Stimulated activated CD4-positive, alpha-beta T cell treated with anti-CD3 and anti-CD28 coated beads, Interleukin-4, amount 100 ng/mL, for 4 hours (primary cell): ENCODE measurements at places on chromosomes 7 and 10.

DNA sequence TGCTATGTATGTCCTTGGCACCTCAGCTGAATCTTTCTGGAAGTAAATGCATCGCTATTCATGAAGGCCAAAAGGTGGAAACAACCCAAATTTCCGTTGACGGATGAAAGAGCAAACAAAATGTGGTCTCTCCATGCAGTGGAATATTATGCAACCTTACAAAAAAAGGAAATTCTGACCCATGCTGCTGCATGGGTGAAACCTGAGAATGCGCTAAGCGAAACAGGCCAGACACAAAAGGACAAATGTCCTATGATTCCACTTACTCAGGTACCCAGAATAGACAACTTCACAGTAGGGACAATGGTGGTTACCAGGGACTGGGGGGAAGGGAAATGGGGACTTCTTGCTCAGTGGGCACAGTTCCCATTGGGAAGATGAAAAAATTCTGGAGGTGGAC lies 158.8 kb downstream of the CAMK1D start:
- DNase-seq = no peak

GRCh38 chr7:7651479-7651878 lies 10.9 kb downstream of the UMAD1 start:
- no peak for DNase-seq

- DNase-seq = no peak
Measured at GRCh38 chr7:66355756-66356155, 150.6 kb downstream of the TPST1 start.

GRCh38 chr10:35903021-35903420 lies 260.9 kb upstream of the FZD8 start:
- no peak for DNase-seq

GRCh38 chr10:30505543-30506298 lies 71.7 kb downstream of the MAP3K8 start:
- no peak for DNase-seq

DNA sequence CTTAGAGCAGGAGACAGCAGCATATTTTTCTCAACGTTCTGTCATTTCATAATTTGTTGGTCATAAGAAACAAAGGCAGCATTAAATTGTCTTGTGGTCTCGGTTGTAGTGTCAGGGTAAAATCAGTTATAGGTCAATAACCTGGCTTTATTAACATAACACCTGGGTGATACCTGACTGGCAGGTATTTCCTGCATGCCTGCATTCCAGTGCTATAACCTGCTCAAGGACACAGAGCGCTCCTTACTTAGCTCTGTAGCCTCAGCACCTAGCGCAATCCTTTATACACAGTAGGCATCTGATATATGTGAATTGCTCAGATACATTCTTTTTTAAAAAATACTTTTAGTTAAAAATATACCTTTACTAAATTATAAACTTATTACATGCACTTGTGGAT lies 38.9 kb upstream of the PRKG1 start:
- DNase-seq = no peak

DNA sequence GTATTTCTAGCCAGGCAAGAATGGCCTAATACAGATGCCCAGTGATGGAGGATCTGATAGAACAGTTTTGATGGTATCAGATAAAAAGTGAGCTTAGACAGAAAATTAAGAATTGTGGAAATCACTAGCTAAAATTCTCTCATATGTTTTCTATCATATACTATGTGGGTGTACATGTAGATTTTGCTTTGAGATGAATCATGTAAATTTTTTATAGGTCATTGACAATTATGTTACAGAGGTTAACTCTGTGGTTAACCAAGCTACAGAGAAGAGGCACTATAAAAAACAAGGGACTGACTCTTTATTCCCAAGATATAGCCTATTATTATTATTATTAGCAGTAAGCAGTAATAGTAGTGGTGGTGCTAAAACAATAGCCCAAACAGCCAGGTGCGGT lies 156.5 kb downstream of the ITGA8 start:
- DNase-seq = no peak

GRCh38 chr10:103040418-103040817 lies 122.3 kb downstream of the CNNM2 start:
- DNase-seq = no peak

DNA sequence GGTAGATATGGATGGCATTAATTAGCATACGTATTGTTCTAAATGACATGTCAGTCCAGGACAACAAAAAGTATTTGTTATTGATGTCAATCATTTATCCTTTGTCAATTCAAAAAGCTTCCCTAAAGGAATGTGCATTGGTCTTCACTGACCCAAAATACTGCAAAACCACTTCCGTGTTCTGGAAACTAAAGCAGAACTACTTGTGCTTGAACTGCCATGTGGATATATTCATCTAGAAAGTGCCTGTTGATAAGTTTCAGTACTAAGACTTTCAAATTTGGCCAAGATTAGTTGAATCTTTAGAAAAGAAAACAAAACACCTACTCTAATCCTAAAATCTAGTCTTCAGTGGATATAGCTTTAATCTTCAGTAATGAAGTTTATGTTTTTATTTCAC lies 242.1 kb upstream of the PPP1R3A start:
- DNase-seq = no peak

DNA sequence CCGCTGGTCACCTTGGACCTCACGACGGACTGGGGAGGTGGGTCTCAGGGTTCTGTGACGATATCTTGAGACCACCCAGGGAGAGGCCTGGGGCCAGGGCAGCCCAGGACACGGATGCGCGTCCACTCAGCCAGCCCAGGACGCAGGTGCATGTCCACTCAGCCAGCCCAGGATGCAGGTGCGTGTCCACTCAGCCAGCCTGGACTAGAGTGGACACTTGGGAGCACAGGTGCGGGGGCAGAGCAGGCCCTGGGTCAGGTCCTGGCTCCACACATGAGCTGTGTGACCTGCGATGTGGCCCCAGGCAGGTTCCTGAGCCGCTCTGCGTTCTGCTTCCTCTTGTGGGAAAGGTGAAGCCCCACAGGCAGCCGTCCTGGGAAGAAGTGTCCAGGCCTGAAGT lies 22.2 kb downstream of the KNDC1 start:
- no peak for DNase-seq

DNA sequence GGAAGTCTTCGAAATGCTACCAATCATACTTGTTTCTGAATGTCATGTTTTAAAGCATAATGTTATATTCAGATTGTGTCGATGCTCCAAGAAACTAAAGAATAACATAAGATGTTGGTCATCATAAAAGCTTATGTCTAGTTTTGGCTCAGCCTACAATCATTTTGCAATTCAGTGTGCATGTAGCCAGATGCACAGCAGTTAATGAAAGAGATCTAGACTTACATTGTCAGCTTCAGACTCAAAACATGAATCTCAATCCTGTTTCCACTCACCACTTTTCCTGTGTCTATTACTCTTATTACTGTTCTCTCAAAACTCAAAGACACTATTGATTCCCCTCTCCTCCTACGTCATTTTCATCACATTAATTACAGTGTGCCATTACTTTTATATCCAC lies 21.4 kb downstream of the TMEM196 start:
- no peak for DNase-seq

GRCh38 chr7:96388166-96388565 lies 66.3 kb upstream of the SLC25A13 start:
- no peak for DNase-seq

DNA sequence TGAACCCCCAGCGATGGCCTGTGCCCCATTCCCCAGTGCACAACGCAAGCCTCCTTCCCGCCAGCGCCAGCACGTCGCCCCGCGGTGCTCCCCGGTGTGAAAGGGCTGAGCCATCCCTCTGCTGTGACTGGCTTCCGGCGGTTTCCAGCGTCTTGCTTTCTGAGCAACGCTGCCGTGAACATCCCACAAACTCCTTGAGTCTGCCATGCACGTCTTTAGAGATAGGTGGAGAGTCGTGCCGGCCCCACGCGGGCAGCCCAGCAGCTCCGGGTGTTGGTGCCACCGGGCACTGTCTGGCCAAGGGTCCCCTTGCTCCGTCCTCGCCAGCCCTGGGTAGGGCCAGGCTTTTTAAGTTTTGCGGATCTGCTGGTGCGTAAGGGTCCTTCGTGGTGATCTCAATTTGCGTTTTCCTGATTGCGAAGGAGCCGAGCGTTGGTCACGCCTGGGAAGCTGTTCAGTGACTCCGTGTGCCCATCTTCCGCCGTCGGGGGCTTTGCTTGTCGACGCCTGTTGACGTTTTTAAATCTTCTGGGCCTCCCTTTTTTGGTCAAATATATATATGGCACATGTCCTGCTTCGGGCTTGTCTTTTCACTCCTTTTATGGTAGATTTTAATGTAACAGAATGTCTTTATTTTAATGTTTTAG lies 70.6 kb downstream of the FOXL3 start:
- DNase-seq = peak; percentile 51

GRCh38 chr7:121080257-121080912 lies 91.9 kb downstream of the CPED1 start:
- no peak for DNase-seq

- no peak for DNase-seq
Measured at GRCh38 chr7:3112479-3113134, 68.9 kb upstream of the CARD11 start.

GRCh38 chr7:36747280-36748016 lies 23.2 kb upstream of the AOAH start:
- DNase-seq = no peak

GRCh38 chr7:113856010-113856409 lies 62.8 kb downstream of the PPP1R3A start:
- no peak for DNase-seq

DNA sequence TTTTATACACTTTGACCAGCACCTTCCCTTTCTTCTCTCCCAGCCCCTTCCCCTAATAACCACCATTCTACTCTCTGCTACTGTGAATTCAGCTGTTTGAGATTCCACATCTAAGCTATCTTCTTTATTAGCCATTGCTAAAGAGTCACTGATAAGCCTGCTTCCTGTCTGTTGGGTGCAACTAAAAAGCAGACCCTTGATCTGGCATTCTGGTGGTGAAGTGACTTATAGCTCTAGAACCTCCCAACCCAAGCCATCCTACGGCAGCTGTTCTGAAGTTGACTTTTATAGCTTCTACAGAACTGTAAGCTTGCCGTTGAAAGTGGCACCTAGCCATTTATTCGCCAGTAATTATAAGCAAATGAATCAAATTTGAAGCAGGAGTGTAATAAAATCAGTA lies 105.6 kb downstream of the AHR start:
- no peak for DNase-seq

DNA sequence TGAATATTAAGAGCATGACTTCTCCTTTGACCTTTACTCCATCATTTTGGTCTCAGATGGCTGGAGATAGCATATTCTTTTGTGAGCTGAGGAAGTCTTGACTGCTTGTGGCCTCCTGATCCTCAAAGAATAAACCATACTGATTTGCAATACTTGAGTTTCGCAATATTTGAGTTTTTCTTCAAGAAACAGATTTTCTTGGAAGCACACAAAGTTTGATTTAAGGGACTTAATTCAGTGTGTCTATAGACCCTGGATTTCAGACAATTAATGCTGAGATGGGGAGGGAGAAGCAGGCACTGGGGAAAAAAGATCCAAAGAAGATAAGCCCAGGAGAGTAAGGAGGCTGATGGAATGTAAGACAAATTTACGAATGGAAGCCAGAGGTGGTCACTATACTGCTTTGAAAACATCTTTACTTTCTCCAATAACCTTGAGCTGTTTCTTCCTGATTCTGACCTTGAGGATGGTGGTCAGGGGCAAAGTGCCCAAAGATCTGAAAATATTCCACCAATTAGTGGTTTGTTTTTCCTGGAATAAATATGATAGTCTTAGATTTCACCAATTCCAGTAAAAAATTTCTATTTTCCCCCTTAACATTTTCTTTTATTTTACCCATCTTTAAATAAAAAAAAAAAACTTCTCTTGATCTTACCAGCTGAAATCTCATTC lies 7.5 kb downstream of the EPDR1 start:
- DNase-seq = no peak

- DNase-seq = no peak
Measured at GRCh38 chr10:114550756-114551635, 107.1 kb downstream of the ABLIM1 start.

DNA sequence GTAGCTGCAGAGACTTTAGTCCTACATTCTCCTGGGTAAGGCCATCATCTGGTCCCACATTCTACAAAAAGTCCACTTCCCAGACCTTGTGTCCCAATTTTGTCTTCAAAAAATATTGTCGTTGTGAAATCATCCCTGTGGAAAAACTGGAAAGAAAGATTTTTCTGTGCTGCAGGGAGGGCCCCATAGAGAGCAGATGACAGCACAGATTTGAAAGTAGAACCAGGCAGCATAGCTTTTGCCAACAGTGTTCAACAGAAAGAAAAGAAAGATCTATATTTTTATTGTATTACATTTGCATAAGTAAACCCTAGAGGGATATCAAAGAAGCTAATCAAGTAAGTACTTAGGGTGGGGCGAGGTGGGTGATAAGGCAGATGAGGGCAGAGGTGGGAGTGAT lies 48.3 kb upstream of the C1GALT1 start:
- no peak for DNase-seq

- DNase-seq = no peak
Measured at GRCh38 chr10:22250897-22251660, 33.3 kb upstream of the EBLN1 start.

DNA sequence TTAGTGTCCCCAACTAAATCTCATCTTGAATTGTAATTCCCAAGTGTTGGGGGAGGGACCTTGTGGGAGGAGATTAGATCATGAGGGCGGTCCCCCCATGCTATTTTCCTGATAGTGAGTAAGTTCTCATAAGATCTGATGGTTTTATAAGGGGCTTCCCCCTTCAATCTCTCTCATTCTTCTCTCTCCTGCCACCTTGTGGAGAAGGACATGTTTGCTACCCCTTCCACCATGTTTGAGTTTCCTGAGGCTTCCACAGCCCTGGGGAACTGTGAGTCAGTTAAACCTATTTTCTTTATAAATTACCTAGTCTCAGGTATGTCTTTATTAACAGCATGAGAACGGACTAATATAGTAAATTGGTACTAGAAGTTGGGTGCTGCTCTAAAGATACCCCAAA lies 365.6 kb downstream of the ANKRD7 start:
- no peak for DNase-seq

DNA sequence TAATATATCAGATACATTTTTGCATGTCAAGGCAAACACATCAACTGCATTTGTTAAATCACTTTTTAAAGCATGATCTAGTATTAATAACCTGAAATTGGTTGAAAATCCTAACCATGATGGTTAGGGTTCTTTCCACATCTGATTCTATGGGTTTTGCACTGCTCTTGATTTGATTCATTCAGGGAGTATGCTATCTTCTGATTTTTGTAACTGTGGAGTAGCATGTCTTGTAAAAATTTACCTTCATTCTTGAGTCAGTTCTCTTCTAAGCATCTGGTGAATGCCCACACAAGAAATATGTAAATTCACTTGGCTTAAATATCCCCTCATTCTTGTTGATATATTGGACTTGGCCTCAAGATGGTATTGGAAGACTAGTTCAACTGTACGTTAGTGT lies 178.7 kb downstream of the KLF6 start:
- DNase-seq = no peak

DNA sequence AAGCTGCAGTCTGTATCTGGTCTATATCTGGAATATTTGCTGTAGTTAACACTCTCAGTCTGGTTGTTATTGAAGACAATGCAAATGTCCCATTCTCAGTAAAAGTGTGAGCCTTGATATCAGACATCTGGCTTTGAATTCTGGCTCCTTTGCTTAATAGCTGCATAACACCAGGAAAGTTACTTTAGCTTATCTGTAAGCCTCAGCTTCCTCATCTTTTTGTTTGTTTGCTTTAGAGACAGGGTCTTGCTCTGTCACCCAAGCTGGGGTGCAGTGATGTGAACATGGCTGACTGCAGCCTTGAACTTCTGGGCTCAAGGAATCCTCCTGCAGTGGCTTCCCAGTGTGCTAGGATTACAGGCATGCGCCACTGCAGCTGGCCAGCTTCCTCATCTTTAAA lies 41.3 kb downstream of the CNNM2 start:
- no peak for DNase-seq

GRCh38 chr7:151088856-151089699 lies 2.8 kb downstream of the AGAP3 start:
- DNase-seq = no peak

GRCh38 chr7:30087371-30087770 lies 47.4 kb upstream of the MTURN start:
- no peak for DNase-seq
